ENCODE measurements at places on chromosomes 3 and 15. TPM values are rescaled to one million over a fixed set of nuclear protein-coding genes. Genes with fewer than 3 reads are reported as not detected.

RTP1 gene
- not detected for total RNA-seq

A4GNT gene
- not detected for total RNA-seq

NR2E3 gene
- 0.15 TPM for total RNA-seq

GATM gene
- total RNA-seq, result 0.32 TPM

SNX33 gene
- 4.5 TPM for total RNA-seq

NOX5 gene
- total RNA-seq, result not detected

EFL1 gene
- 33.9 TPM for total RNA-seq

TGM4 gene
- not detected for total RNA-seq

MAPKAPK3 gene
- total RNA-seq, result 25.7 TPM

CILP gene
- not detected for total RNA-seq

GMNC gene
- total RNA-seq, result not detected

ASB14 gene
- total RNA-seq, result not detected

SNRPN gene
- total RNA-seq, result 221 TPM

RFX7 gene
- total RNA-seq, result 5.0 TPM

SMAD6 gene
- 12.2 TPM for total RNA-seq

All from epithelial cell of umbilical artery (primary cell).